T-helper 2 cell treated with Interferon-gamma antibody and Interleukin-4, amounts not matched to agents 100 ng/mL and 5 ng/mL, for 36 hours (primary cell): ENCODE measurements at places on chromosomes 4 and X. TPM values are rescaled to one million over a fixed set of nuclear protein-coding genes. Genes with fewer than 3 reads are reported as not detected.

Gene FAM9C
- not detected in 2 replicates for total RNA-seq

Gene TLR8
- not detected in 2 replicates for total RNA-seq

Gene ADH1A
- total RNA-seq, result not detected in 2 replicates

Gene NUP54
- 53.2 and 59.2 TPM in 2 replicates for total RNA-seq

Gene GPRASP3
- total RNA-seq, result 1.3 and 1.9 TPM in 2 replicates

Gene FGF16
- not detected in 2 replicates for total RNA-seq

Gene RTL9
- not detected in 2 replicates for total RNA-seq

Gene CFAP99
- not detected in 2 replicates for total RNA-seq

Gene AKAP14
- total RNA-seq, result not detected in 2 replicates

Gene OTC
- total RNA-seq, result not detected in 2 replicates

Gene GATA1
- not detected in 2 replicates for total RNA-seq

Gene PRIMPOL
- 17.7 and 21.2 TPM in 2 replicates for total RNA-seq

Gene BTC
- not detected in 2 replicates for total RNA-seq

Gene MAGEA12
- not detected in 2 replicates for total RNA-seq

Gene CT55
- total RNA-seq, result not detected in 2 replicates

Gene XAGE5
- not detected in 2 replicates for total RNA-seq

Gene GRSF1
- 71.0 and 71.7 TPM in 2 replicates for total RNA-seq

Gene RBMXL3
- total RNA-seq, result not detected in 2 replicates

Gene GRID2
- not detected in 2 replicates for total RNA-seq

Gene ITM2A
- 142 and 152 TPM in 2 replicates for total RNA-seq

Gene MGST2
- 34.2 and 37.8 TPM in 2 replicates for total RNA-seq

Gene SUPT20HL2
- not detected in 2 replicates for total RNA-seq

Gene PRRG1
- not detected in 2 replicates for total RNA-seq

Gene SMAD1
- total RNA-seq, result 3.7 and 4.7 TPM in 2 replicates

Gene C4orf50
- total RNA-seq, result 0.59 and 0.66 TPM in 2 replicates

Gene BMPR1B
- total RNA-seq, result 0.07 TPM in 1 of 2 replicates, not detected in the other

Gene ARX
- not detected in 2 replicates for total RNA-seq

Gene NCAPG
- 60.5 and 64.0 TPM in 2 replicates for total RNA-seq

Gene FOXP3
- 13.8 and 14.8 TPM in 2 replicates for total RNA-seq

Gene FGA
- not detected in 2 replicates for total RNA-seq

Gene USP17L30
- not detected in 2 replicates for total RNA-seq

Gene PHKA1
- total RNA-seq, result 3.0 and 3.3 TPM in 2 replicates

Gene AMER1
- 3.7 TPM in 2 replicates for total RNA-seq

Gene KIT
- 0.48 and 1.1 TPM in 2 replicates for total RNA-seq

Gene EDA2R
- 4.0 and 4.2 TPM in 2 replicates for total RNA-seq

Gene KCTD8
- not detected in 2 replicates for total RNA-seq

Gene CNGA1
- total RNA-seq, result not detected in 2 replicates

Gene PLAC8
- 127 and 135 TPM in 2 replicates for total RNA-seq

Gene FAT1
- total RNA-seq, result 0.36 and 0.39 TPM in 2 replicates

Gene NDNF
- not detected in 2 replicates for total RNA-seq

Gene HS6ST2
- total RNA-seq, result not detected in 2 replicates

Gene HDAC8
- total RNA-seq, result 30.5 and 33.8 TPM in 2 replicates

Gene PNMA6A
- 0.32 and 0.61 TPM in 2 replicates for total RNA-seq

Gene EOLA1
- total RNA-seq, result 32.2 and 34.0 TPM in 2 replicates

Gene FMR1NB
- not detected in 2 replicates for total RNA-seq

Gene PABPC1L2B
- not detected in 2 replicates for total RNA-seq

Gene EGF
- total RNA-seq, result not detected in 2 replicates

Gene IL13RA2
- not detected in 2 replicates for total RNA-seq

Gene SPANXC
- total RNA-seq, result not detected in 2 replicates

Gene NAP1L5
- total RNA-seq, result 4.2 and 5.3 TPM in 2 replicates

Gene ETDB
- total RNA-seq, result not detected in 2 replicates

Gene DOK7
- not detected in 2 replicates for total RNA-seq

Gene VCX
- total RNA-seq, result not detected in 2 replicates
